Mesendoderm (in vitro differentiated cells): ENCODE measurements at places on chromosomes 2 and 18.

GRCh38 chr18:78583739-78584458, 395.7 kb upstream of the SALL3 start:
- no peaks in the 10 kb centered on the region for H3K36me3 ChIP-seq
- no peak overlapping the region for H3K27ac ChIP-seq
- no peak for DNase-seq
- H3K4me1 ChIP-seq: no peaks in the 10 kb centered on the region

- no peak overlapping the region for H3K4me3 ChIP-seq
- H3K27me3 ChIP-seq: no peaks in the 10 kb centered on the region
- peaks cover 2% of the 10 kb centered on the region for H3K4me1 ChIP-seq
- DNase-seq: peak; percentile 44
- H3K36me3 ChIP-seq: no peaks in the 10 kb centered on the region
These were observed 50.7 kb downstream of the SLC14A2 start for GRCh38 chr18:45666006-45666405.

DNA sequence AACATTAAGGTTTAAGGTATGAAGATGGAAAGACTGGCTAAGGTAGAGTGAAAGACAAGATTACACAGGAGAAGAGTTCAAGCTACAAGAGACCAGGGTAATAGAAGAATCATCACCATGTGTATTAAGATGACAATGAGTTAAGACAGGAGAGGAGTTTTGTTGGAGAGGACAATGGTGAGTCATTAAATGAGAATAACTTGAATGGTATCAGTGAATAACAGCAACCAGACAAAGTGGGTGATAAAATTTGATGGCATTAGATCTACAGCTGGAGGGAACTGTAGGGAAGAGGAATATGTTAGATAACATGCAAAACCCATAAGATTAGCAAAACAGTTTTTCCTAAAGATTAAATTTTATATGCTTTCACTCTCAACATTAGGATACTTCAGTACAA, 18.8 kb upstream of the ENOSF1 start:
- no peaks in the 10 kb centered on the region for H3K4me1 ChIP-seq
- H3K4me3 ChIP-seq: no peak overlapping the region
- peaks cover 2% of the 10 kb centered on the region for H3K36me3 ChIP-seq

GRCh38 chr2:177239932-177240630, 24.4 kb downstream of the NFE2L2 start:
- no peak overlapping the region for H3K27ac ChIP-seq
- peaks cover 11% of the 10 kb centered on the region for H3K4me1 ChIP-seq
- no peaks in the 10 kb centered on the region for H3K27me3 ChIP-seq
- no peak overlapping the region for H3K4me3 ChIP-seq
- no peak for DNase-seq
- no peaks in the 10 kb centered on the region for H3K36me3 ChIP-seq

- no peaks in the 10 kb centered on the region for H3K4me1 ChIP-seq
- H3K27ac ChIP-seq: no peak overlapping the region
- no peak overlapping the region for H3K4me3 ChIP-seq
- no peaks in the 10 kb centered on the region for H3K27me3 ChIP-seq
- no peaks in the 10 kb centered on the region for H3K36me3 ChIP-seq
These were observed 807.9 kb downstream of the EPHA4 start for GRCh38 chr2:220764171-220764570.

GRCh38 chr2:132475615-132476014, 59.0 kb downstream of the GPR39 start:
- no peaks in the 10 kb centered on the region for H3K36me3 ChIP-seq
- no peak overlapping the region for H3K27ac ChIP-seq
- no peak for DNase-seq
- no peak overlapping the region for H3K4me3 ChIP-seq
- H3K4me1 ChIP-seq: no peaks in the 10 kb centered on the region
- H3K27me3 ChIP-seq: no peaks in the 10 kb centered on the region

GRCh38 chr18:37243741-37244140, 321.9 kb downstream of the CELF4 start:
- H3K36me3 ChIP-seq: no peaks in the 10 kb centered on the region
- no peaks in the 10 kb centered on the region for H3K4me1 ChIP-seq
- H3K4me3 ChIP-seq: no peak overlapping the region
- no peaks in the 10 kb centered on the region for H3K27me3 ChIP-seq

DNA sequence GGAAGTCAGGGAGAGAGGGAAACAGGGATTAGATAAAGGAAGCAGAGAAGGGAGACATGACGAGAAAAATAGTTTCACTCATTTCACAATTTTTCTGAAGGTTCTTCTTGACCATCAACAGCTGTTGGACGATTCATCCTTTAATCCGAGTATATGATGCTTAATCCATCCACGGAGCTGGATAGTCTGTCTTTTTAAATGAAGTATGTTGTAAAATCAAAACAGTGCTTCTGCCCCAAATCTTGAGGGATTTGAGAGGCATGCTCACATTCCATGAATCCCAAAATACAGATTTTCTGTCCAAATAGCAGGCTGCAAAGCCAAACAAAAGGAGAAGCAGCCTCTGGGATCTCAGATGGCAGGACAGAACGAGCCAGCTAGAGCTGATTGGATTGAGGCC, 47.5 kb downstream of the EPAS1 start:
- no peaks in the 10 kb centered on the region for H3K27me3 ChIP-seq
- no peak overlapping the region for H3K4me3 ChIP-seq
- no peak for DNase-seq

- H3K27ac ChIP-seq: no peak overlapping the region
- no peak for DNase-seq
- H3K27me3 ChIP-seq: no peaks in the 10 kb centered on the region
These were observed 416.3 kb downstream of the LRP1B start for GRCh38 chr2:141714496-141714895.

GRCh38 chr18:46199515-46200147, 95.4 kb downstream of the HAUS1 start:
- peaks cover 3% of the 10 kb centered on the region for H3K4me1 ChIP-seq
- DNase-seq: peak; percentile 87
- H3K36me3 ChIP-seq: no peaks in the 10 kb centered on the region
- no peaks in the 10 kb centered on the region for H3K27me3 ChIP-seq

- H3K27me3 ChIP-seq: no peaks in the 10 kb centered on the region
- no peak overlapping the region for H3K4me3 ChIP-seq
- peaks cover 18% of the 10 kb centered on the region for H3K36me3 ChIP-seq
- no peaks in the 10 kb centered on the region for H3K4me1 ChIP-seq
- no peak overlapping the region for H3K27ac ChIP-seq
These were observed 67.9 kb downstream of the PPP4R1 start for GRCh38 chr18:9546468-9546867.

- no peaks in the 10 kb centered on the region for H3K4me1 ChIP-seq
- no peak overlapping the region for H3K4me3 ChIP-seq
- H3K36me3 ChIP-seq: no peaks in the 10 kb centered on the region
- peaks cover 16% of the 10 kb centered on the region for H3K27me3 ChIP-seq
These were observed 3.4 kb downstream of the MGAT4A start for GRCh38 chr2:98727369-98728087.

GRCh38 chr2:27776097-27776496, 4.6 kb downstream of the MRPL33 start:
- peaks cover 3% of the 10 kb centered on the region for H3K4me1 ChIP-seq
- no peak overlapping the region for H3K27ac ChIP-seq
- DNase-seq: no peak
- no peak overlapping the region for H3K4me3 ChIP-seq

- H3K4me3 ChIP-seq: no peak overlapping the region
- no peaks in the 10 kb centered on the region for H3K27me3 ChIP-seq
- no peaks in the 10 kb centered on the region for H3K36me3 ChIP-seq
These were observed 13.9 kb downstream of the PSMD14 start for GRCh38 chr2:161321944-161322648.

DNA sequence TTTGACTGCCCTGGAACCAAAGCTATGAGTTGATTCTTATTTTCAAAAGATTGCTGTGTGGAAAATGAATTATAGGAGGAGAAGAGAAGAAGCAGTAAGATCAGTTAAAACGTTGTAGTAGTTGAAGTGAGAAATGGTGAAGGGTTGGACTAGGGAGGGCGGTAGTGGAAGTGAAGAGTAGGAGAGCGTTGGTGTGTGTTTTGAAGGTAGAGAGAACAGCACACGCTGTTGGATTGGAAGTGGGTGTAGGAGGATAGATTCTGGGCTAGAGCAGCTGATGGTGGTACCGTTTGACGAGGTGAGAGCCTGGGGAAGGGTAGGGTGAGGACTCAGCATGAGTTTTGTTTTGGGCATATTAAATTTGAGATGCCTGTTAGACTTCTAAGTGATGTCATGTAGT, 18.4 kb downstream of the RIOK3 start:
- H3K27ac ChIP-seq: no peak overlapping the region
- no peaks in the 10 kb centered on the region for H3K4me1 ChIP-seq
- peaks cover 11% of the 10 kb centered on the region for H3K36me3 ChIP-seq
- DNase-seq: no peak

DNA sequence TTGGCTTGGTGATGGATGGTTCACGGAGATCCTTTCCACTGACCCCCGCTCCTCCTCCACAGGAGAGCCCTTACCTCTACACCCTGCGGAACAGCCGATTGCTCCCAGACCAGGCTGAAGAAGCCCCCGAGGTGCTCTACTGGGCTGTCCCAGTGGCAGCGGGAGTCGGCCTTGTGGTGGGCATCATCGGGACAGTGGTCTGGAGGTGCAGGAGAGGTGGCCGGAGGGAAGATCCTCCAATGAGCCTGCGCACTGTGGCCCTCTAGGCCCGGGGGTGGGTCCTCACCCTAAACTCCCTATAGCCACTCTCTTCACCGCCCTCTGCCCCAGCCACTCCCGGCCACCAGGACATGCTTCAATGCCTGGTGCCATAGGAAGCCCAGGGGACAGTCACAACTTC, 108.8 kb upstream of the PPP1CB start:
- no peaks in the 10 kb centered on the region for H3K36me3 ChIP-seq
- no peaks in the 10 kb centered on the region for H3K27me3 ChIP-seq
- DNase-seq: no peak
- H3K4me1 ChIP-seq: no peaks in the 10 kb centered on the region

- no peaks in the 10 kb centered on the region for H3K36me3 ChIP-seq
- H3K27ac ChIP-seq: no peak overlapping the region
- no peaks in the 10 kb centered on the region for H3K4me1 ChIP-seq
- no peaks in the 10 kb centered on the region for H3K27me3 ChIP-seq
- H3K4me3 ChIP-seq: no peak overlapping the region
These were observed 139.3 kb upstream of the CTNNA2 start for GRCh38 chr2:79373358-79374130.

DNA sequence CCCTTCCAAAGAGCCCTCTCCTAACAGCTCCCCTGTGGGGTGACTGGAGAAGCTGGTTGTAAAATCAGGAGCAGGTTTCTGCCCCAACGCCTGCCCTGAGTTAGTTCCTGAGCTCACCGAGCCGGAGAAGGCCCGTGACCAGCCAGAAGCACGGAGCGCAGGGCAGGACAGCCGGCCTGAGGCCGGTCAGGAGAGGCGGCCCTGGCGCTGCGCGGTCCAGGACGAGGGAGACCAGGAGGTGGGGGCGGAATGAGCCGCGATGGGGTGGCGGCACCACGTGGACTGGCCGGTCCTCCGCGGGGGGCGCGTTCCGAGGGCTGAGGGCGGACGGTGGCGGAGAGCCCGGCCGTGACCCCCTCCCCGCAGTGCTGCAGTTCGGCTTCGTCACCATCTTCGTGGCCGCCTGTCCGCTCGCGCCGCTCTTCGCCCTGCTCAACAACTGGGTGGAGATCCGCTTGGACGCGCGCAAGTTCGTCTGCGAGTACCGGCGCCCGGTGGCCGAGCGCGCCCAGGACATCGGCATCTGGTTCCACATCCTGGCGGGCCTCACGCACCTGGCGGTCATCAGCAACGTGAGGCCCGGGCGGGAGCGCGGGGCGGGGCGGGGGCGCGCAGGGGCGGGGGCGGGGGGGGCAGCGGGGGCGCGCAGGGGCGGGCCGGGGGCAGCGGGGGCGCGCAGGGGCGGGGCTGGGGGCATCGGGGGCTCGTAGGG, 29.0 kb downstream of the ANO7 start:
- H3K36me3 ChIP-seq: no peaks in the 10 kb centered on the region
- H3K4me3 ChIP-seq: peak overlapping the region; percentile 25
- H3K27ac ChIP-seq: peak overlapping the region; percentile 32
- DNase-seq: peak; percentile 83
- H3K4me1 ChIP-seq: peaks cover 2% of the 10 kb centered on the region

DNA sequence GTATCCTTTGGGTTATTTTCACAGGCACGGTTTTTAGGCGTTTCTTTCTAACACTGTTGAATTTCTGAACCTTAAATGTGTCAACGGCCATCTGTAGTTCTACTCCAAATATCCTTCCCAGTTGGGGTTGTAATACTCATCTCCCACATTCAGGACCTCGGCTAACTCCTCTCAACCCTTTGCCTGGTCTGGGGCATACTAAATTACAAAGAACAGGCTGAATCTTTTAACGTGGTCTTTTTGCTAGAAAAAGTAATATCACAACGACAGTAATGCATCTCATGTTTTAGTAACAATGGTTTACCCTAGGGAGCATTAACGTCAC, 2.1 kb downstream of the RPRM start:
- H3K4me1 ChIP-seq: peaks cover 8% of the 10 kb centered on the region
- DNase-seq: peak; percentile 57
- no peak overlapping the region for H3K4me3 ChIP-seq
- no peaks in the 10 kb centered on the region for H3K27me3 ChIP-seq

- H3K4me3 ChIP-seq: no peak overlapping the region
- H3K27ac ChIP-seq: no peak overlapping the region
- H3K27me3 ChIP-seq: no peaks in the 10 kb centered on the region
- no peak for DNase-seq
These were observed 12.5 kb upstream of the HAAO start for GRCh38 chr2:42804891-42805290.

DNA sequence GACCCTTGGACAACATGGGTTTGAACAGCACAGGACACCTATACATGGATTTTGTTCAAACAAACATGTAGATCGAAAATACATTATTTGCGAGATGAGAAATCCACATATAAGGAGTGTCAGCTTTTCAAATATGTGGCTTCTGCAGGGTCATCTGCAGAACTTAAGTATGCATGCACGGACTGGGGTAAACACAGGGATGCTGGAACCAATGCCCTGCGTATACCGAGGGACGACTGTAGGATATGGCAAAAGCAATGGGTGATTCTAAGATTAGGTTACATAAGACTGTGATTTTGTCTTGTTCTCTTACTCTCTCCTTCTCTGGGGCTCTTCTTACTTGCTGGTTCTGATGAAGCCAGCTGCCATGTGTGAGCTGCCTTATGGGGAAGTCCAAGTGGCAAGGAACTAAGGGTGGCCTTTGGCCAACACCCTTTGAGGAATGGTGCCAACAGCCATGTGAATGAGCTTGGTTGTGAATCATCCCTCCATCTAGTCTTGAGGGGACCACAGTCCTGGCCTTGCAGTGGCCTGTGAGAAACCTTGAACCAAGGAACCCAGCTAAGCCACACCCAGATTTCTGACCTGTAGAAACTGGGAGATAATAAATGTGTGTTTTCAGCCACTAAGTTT, 66.5 kb downstream of the EVA1A start:
- no peak for DNase-seq
- no peaks in the 10 kb centered on the region for H3K36me3 ChIP-seq
- no peak overlapping the region for H3K27ac ChIP-seq
- no peaks in the 10 kb centered on the region for H3K4me1 ChIP-seq

- DNase-seq: no peak
- H3K4me1 ChIP-seq: no peaks in the 10 kb centered on the region
- no peak overlapping the region for H3K27ac ChIP-seq
These were observed 43.5 kb downstream of the KIF5C start for GRCh38 chr2:148918554-148918953.

GRCh38 chr18:28127763-28128658, 48.9 kb downstream of the CDH2 start:
- no peaks in the 10 kb centered on the region for H3K27me3 ChIP-seq
- H3K4me1 ChIP-seq: peaks cover 6% of the 10 kb centered on the region
- no peak overlapping the region for H3K27ac ChIP-seq

- DNase-seq: no peak
- no peaks in the 10 kb centered on the region for H3K36me3 ChIP-seq
- no peaks in the 10 kb centered on the region for H3K27me3 ChIP-seq
These were observed 160.2 kb downstream of the HNMT start for GRCh38 chr2:138124521-138124920.
